Pancreas (tissue), 10 donors: ENCODE measurements at places on chromosomes 4 and X.
A peak's percentile ranks its signal among the peaks of the same experiment; 100 is the strongest.

DNA sequence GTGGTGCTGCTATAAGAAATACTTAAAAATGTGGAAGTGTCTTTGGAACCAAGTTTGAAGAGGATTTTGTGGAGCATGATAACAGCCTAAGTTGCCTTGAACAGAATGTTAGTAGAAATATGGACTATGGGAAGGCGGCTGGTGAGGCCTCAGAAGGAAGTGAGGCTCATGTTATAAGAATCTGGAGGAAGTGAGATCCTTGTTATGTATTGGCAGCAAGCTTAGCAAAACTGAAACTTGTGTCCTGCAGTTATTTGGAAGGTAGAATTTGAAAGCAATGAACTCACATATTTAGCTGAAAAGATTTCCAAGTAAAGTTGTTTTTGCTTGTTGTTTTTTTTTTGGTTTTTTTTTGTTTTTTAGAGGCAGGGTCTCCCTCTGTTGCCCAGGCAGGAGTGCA is 13.6 kb upstream of the MED14 start:
- DNase-seq, result no peak

DNA sequence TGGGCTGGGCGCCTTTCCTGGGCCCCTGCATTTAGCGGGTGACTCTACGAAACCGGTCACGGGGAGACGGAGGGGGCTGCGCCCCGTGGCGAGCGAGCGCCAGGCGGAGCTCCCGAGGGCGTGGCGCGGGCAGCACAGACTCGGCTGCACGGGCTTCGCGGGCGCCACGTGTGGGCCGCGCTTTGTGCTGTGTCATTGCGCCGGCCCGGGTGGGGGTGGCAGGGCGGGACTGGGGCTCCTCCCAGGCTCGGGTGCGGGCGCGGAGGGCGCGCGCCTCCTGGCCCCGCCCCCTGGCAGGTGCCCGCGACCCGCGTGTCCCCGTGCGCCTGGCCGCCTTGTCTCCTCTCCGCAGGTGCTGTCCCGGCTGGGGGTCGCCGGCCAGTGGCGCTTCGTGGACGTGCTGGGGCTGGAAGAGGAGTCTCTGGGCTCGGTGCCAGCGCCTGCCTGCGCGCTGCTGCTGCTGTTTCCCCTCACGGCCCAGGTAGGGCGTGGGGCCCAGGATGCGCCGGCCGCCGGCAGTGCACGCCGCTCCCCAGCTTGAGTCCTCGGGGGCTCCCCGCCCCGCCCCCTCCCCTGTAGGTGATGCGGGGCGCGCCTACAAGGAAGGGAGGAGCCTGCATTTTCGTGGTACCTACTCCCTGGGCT is 651 bp downstream of the UCHL1 start:
- peak; percentile 32 for DNase-seq

GRCh38 chr4:154719087-154719486 is 24.7 kb upstream of the LRAT start:
- DNase-seq, result no peak

DNA sequence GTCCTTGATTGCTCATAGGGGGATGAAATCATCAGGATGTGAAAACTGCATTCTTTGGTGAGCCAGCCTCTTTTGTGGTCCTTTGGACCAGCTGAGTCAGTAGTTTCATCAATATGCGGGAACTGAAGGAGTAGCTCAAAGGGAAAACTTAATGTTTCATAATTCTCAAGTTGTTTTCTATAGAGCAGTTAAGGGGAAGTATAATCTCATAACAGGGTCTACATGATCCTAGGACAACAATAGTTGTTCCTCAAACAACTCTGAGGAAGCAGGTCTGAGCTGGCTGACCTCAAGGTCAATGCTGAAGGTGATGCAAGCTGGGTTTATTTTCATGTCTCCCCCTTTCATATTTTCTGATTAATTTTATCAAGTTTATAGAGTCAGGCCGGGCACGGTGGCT is 36.1 kb upstream of the IRF2 start:
- DNase-seq, result no peak

DNA sequence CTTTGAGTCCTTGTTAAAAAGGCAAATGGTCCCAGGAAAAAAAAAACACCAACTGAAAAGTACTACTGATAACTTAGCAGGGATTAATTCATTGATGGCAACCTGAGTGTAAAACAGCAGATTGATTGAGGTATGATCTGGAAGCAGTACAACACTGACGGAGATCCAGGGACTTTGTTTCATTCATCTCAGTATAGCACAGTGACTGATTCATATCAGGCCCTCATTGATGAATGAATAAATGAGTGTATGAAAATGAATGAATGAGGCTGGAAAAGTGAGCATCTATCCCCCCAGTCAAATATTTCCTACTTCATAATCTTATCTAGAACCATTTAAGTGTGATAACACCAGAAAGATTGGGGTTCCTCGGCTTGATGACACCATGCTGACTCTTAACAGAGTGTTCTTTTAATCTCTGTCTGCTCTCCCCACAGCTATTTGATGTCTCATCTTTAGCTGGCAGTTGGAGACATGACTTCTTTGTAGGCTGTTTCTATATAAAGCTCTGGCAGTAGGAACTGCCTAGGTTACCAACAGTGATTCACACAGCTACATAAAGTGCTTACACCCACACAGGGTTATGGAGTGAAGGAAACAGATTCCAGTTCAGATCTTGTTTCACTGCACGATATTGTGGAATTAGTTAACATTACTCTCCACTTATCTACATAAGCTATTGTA is 18.6 kb upstream of the RNF128 start:
- no peak for DNase-seq

DNA sequence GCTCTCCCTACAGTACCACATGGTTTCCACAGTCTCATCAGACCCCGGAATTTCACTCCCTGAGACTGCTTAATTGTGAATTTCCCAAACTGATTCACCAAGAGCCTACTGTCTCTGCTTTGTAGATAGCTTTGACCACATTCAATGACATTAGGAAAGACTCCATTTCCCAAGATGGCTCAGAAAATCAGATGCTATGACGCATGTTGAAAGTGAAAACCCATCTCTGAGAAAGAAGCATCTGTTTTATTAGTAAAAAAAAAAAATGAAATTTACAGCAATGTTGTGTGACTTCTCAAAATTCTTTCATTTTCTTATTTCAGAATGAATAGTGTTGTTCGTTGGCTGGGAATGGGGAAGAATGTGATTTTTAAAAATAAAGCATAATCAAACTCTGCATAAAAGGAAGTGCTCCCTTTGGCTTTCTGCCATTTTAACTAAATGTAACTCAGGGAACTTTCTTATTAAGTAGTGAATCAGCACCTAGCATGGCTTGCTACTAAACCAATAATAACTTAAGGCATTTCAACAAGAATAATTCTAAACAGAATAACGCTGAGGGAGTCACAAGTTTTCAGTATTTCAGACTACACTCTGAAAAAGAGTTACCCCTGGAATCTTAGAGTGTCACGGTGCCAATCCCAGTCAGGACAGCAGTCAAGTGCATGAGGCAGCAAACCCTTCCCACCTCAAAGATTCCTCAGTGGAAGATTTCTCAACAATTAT is 97.4 kb upstream of the MYOZ2 start:
- no peak for DNase-seq

DNA sequence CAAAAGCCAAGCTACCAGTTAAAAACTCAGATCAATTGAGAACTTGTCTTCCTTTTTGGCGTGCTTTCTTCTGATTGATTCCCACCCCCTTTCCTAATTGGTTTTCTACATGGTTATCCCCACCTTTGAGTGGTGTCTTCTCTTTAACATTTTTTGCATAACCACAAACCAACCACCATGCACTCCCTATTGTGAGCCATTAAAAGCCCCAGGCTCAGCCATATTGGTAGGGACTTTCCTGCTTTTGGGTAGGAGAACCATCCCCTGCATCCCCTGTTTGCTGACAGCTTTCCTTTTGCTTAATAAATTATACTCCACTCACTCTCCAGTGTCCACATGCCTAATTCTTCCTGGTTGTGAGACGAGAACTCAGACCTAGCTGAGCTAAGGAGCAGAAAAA is 1651.4 kb upstream of the IGFBP7 start:
- no peak for DNase-seq

DNA sequence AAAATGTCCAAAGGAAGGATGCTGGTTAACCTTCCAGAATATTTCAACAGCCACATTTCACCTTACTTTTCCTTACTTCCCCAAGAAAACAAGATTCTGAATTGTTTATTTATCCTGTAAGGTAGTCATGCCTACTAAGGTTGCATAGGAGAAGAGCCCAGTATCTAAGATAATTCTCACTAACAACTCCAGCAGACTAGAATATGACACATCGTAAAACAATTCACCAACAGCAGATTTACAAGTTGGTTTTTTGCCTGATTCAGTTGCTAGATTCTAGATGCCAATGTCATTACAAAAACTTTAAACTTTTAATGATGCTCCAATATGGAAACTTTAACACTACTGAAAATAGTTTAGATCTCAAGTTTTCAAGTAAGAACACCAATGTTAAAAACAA is 176.4 kb downstream of the IL13RA2 start:
- no peak for DNase-seq

DNA sequence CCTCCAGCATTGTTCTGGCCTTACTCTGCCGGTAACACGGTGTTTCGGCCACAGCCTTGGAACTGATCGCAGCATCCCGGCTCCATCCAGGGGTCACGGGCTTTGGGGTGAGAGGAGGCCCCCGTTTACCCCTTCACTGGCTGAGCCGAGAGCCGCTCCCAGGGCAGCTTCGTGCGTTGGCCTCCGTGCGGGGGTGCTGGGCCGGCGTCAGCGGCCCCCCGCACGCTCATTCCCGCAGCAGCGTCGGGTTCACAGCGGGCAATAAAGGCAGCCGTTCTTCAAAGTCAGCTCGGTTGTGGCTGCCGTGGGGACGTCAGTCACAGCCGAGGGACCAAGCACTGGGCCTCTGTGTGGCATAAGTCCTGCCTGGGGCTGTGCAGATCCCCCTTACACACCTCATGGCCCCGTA is 25.3 kb upstream of the PLCXD1 start:
- DNase-seq, result no peak

DNA sequence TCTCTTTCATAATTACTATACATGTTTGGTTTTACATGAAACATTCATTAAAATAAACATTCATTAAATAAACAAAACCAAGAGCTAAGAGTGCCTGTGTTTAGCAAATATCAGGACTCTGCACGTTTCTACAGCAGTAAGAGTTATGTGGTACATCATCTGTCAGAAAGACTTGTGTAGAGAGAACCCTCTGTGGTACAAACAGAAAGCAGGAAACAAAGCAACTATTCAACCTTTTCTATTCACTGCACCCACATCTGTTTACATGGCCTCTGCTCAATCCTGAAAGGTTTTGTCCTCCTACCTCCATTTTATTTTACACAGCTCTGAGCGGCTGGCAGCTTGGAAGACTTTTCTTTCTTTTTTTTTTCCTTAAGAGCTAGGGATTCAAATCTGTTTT is 90.7 kb upstream of the PCDH18 start:
- no peak for DNase-seq

DNA sequence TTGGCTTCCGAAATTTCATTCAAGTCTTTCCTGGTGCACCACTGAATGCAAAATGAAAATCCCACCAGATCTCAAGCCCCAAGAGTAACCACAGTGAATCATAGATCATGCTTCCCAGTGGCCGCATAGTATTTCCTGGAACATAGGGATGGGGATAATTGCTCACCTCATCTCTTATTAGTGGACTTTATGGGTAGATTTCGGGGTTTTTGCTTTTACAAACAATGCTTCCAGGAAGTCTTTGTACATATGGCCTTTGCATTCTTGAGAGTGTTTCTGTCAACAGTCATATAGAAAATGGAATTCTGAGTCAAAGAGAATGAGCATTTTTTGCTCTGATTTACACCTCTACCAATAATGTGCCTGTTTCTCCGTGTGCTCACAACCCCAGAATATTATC is 53.4 kb downstream of the PPEF2 start:
- no peak for DNase-seq

- DNase-seq, result no peak
Observed at GRCh38 chrX:20060961-20061748, 55.6 kb downstream of the MAP7D2 start.

GRCh38 chr4:3283483-3283882 is 9.3 kb upstream of the RGS12 start:
- no peak for DNase-seq

GRCh38 chrX:43677993-43678392 is 21.9 kb downstream of the MAOA start:
- DNase-seq, result no peak

- no peak for DNase-seq
Observed at GRCh38 chr4:40918330-40918729, 168.6 kb downstream of the NSUN7 start.

DNA sequence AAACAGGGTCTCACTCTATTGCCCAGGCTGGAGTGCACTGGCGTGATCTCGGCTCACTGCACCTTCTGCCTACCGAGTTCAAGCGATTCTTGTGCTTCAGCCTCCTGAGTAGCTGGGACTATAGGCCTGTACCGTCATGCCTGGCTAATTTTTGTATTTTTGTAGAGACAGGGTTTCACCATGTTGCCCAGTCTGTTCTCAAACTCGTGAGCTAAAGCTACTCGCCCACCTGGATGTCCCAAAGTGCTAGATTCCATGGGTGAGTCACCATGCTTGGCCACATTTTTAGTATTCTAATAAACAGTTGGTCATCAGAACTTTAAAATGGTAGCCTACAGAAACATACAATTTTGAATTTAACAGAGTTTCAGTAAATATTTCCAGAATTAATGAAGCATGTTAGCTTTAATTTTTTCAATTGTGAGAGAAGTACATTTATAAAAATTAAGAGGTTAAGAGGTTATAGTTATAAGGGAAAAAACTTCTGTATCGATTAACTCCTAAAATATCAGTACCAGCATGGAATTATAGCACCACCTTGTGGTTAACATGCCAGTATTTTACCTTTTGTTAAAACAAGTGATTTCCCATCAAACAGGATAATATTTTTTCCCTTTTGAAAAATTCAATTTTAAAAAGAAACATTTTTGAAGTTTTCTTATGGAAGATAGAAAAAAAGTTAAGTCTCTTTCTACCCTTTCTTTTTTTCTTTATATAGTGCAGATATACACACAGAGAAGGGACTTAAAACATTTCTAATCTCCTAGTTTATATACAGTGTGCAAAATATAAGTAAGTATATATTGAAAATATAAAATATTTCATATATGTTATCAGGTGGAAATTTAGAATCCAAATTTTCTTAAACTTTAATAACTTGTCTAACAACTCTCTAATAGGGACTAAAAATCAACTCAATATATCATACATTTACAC is 35.4 kb downstream of the CEP44 start:
- DNase-seq, result no peak

DNA sequence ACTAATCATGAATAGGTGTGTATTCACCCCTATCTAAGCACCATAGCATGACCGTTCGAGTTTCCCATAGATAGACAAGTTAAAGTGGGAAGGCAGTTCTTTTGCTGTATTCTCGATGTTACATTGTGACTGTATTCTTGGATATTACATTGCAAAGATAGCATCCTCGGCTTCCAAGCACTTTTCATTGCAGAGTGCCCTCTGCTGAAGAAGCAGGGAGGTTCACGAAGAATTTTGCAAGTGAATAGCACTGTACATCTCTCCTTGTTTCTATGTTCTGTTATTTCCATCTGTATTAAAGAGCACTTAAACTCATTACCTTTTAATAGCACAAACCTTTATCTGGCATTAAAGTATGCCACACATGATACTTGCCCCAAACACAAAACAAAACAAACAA is 426.7 kb upstream of the ARX start:
- no peak for DNase-seq

GRCh38 chr4:101348367-101348827 is 1.1 kb upstream of the PPP3CA start:
- DNase-seq, result peak; percentile 8
